Motor neuron (in vitro differentiated cells): ENCODE measurements at places on chromosomes 3 and 15. TPM values are rescaled to one million over a fixed set of nuclear protein-coding genes. Genes with fewer than 3 reads are reported as not detected.

Gene USP19
- 41.0 and 44.3 TPM in 2 replicates for total RNA-seq

DNA sequence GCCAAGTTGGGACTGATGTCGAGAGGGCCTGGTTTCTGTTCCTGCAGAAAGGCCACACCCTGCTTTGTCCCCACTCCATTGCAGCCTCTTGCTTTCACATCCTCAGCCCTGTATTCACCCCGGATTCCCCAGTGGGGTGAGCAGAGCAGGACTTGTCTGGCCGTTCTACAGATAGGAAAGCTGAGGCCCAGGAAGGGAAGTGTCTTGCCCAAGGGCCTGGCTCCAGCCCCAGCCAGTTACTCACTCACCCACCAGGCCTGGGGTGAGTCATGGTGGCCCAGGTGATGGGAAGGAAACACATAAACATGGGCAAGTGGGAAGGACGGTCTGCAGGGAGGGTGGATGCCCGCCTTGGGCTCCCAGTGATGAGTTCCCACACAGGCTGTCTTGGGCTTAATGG is 6.1 kb upstream of the DUSP7 start:
- ATAC-seq = peak; percentile 52

Gene ZMYND10
- 13.6 and 14.3 TPM in 2 replicates for total RNA-seq

- ATAC-seq = peak; percentile 67
These were observed 194.6 kb upstream of the TPM1 start for GRCh38 chr15:62847900-62848489.

- ATAC-seq = no peak
These were observed 34.9 kb downstream of the PIK3R4 start for GRCh38 chr3:130711565-130712324.

Gene ADGRG7
- total RNA-seq = 0.66 TPM in 1 of 2 replicates, not detected in the other

- peak; percentile 73 for ATAC-seq
These were observed 58.0 kb upstream of the HERC1 start for GRCh38 chr15:63891768-63892133.

- ATAC-seq = no peak
These were observed 247.2 kb downstream of the ZIC4 start for GRCh38 chr3:147159141-147159540.

- no peak for ATAC-seq
These were observed 90.0 kb upstream of the ICE2 start for GRCh38 chr15:60568914-60569391.

DNA sequence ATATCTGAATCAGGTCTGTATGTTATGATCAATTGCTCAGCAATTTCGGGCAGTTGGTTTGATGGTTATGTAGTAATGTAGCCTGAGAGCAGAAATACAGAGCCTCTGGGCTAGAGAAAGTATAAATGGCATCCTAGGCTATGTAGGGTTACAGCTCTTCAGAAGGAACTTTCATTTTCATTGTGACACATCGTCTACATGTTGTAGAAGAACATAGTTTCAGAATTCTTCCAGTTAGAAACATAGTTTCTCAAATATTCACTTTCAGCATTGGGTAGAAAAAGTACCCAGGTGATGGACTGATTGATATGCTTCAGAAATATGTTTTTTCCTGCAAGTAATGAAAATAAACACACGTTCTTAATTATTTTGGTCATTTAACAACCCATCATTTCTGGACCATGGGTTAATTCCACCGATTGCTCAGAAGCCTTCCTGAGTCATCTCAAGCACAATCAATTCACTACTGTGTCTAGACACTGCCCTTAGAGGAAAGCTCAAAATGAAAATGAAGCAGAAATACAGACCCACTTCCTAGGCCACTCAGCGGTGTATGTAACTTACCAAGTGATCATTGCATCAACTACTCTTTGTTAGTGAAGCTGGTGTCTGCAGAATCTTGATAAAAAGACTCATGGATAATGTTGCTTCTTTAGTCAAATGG is 88.8 kb upstream of the TSEN2 start:
- peak; percentile 65 for ATAC-seq

Gene TM4SF18
- 1.0 TPM in 1 of 2 replicates, not detected in the other for total RNA-seq

Gene MRPS22
- total RNA-seq = 49.8 and 53.4 TPM in 2 replicates

- ATAC-seq = no peak
These were observed 46.0 kb upstream of the CD47 start for GRCh38 chr3:108136561-108137459.

Gene GOLGA6A
- total RNA-seq = 0.31 and 2.2 TPM in 2 replicates

DNA sequence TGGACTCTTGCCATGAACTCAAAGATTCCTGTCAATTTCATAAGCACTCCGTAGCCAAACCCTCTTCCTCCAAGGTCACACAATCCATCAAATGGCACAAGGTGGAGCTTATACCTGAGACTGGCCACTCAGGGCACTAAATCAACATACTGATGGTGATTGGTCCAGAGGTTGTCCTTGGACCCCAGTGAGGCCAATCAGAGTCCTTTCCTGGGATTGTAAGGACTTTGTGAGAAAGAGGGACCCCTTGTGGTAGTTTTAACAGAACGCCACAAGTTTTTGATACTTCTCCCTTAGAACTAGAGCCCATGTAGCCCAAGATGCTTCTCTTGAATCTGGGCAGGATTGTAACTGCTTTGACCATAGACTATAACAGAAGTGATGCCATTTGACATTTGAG is 44.4 kb upstream of the LARS2 start:
- ATAC-seq = no peak

- peak; percentile 69 for ATAC-seq
These were observed 3.1 kb upstream of the FAM240A start for GRCh38 chr3:46609212-46609721.

- ATAC-seq = no peak
These were observed 13.6 kb downstream of the LACTB start for GRCh38 chr15:63135281-63135680.

Gene PARP6
- total RNA-seq = 90.2 and 92.5 TPM in 2 replicates

Gene FAM162A
- total RNA-seq = 11.3 and 12.2 TPM in 2 replicates

DNA sequence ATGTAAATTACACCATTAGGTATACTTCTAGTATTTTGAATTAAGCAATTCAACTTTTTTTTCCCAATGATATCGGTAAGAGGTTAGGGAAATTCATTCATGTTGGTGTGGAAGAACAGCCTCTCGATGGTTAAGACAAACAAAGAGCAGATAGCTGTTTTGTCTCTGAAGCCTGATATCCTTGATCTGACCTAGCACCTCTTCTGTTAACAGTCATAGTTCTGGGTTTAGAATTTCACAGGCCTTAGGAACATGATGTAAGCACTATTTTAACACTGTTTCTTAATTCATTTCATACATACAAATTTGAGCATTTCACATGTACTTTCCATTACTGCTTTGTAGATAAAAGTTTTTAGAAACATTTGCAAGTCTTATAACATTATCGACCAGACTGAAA is 367.5 kb upstream of the ZNF385D start:
- ATAC-seq = no peak

Gene FANCD2OS
- not detected in 2 replicates for total RNA-seq

- ATAC-seq = peak; percentile 44
These were observed 203.5 kb upstream of the LINGO1 start for GRCh38 chr15:77836121-77836692.

Gene PLSCR5
- total RNA-seq = not detected in 2 replicates

Gene CCDC14
- 52.1 and 53.5 TPM in 2 replicates for total RNA-seq

DNA sequence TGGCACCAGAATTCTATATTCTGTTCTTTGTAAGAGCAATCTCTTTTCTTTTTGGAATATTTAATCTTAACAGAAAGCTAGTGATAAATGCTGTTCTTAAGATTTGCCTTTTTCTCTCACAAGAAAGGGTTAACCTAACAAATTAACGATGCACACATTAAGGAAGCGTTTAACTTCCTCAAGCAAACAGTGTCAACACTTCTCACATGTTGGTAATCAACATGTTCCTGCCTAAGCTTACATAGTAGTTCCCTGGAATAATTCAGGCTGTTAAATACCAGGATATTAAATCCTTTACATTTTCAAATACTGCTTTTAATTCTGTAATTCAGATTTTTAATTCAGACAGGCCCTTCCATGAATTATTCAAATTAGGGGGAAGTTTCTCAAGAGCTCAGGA is 67.4 kb upstream of the RPL35A start:
- no peak for ATAC-seq

Gene GPR62
- total RNA-seq = 0.62 and 0.73 TPM in 2 replicates

GRCh38 chr15:33581032-33581431 is 270.3 kb downstream of the RYR3 start:
- peak; percentile 84 for ATAC-seq

GRCh38 chr15:55587321-55588069 is 650 bp downstream of the PYGO1 start:
- peak; percentile 28 for ATAC-seq

DNA sequence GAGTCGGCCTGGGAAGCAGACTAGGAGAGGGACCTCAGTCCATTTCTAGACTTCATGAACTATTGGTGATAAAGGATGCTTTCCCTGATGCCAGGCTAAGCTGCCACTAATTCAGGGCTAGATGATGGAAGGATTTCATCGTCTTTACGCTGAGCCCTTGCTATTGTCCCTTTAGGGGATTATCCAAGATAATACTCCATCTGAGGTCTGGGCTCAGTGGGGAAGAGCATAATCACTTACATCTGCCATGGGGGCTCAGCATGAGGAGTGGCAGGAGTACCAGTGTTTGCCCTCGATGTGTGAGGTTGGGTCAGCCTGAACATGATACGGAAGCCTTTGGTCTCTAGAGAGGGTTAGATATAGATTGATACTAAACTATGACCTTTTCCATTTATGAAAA is 47.3 kb downstream of the PTPRG start:
- ATAC-seq = no peak

GRCh38 chr3:195155570-195156241 is 115.3 kb downstream of the XXYLT1 start:
- no peak for ATAC-seq

GRCh38 chr3:183527428-183528379 is 27.8 kb downstream of the KLHL6 start:
- no peak for ATAC-seq

Gene CHL1
- 0.46 and 0.92 TPM in 2 replicates for total RNA-seq

GRCh38 chr3:172915911-172916514 is 165.5 kb downstream of the ECT2 start:
- ATAC-seq = no peak

DNA sequence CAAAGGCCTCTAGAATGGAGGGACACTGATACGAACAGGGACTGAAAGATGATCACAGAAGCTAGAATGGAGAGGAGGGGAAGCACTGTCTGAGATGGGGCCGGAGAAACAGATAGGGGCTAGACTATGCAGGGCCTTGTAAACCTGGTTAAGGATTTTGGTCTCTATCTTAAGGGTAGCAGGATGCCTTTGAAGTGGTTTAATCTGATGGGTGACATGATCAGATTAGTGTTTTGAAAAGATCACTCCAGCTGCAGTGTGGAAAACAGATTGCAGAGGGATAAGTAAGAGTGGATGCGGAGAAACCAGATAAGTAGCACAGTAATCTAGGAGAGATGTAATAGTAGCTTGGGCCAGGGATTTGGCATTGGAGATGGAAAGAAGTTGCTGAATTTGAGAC is 108.1 kb downstream of the RSRC1 start:
- ATAC-seq = no peak

Gene TM4SF1
- total RNA-seq = 18.4 and 25.2 TPM in 2 replicates

Gene CIB1
- 12.6 and 13.8 TPM in 2 replicates for total RNA-seq

DNA sequence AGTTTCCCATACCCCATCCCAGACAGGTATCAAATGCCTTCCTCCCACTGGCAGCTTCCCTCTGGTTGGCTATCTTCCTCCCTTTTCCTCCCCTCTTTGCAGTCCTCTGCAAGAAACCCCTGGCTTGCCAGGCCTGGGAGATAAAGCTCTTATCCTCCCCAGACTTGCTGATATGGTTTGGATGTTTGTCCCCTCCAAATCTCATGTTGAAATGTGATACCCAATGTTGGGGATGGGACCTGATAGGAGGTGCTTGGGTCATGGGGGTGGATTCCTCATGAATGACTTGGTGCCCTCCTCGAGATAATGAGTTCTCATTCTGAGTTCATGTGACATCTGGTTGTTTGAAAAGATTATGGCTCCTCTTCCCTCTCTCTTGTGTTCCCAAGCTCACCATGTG is 32.2 kb upstream of the SNRK start:
- ATAC-seq = no peak

DNA sequence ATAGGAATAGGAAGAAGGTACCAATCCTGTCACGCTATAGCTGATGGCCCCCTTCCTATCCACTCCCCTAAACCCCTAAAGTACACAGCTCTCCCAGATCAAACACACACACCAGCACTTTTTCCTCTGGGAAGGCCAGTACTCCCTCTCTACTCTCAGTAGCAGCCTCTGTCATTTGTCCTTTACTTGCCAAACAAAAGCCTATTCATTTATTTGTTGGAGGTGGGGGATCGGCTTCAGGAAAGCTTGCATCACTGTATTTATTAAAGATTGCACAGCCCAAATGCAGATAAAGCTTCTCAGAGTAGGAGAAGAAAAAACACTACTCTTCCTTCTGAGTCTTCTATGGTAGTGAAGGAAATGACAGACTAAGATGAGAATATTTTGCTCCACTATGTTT is 429.7 kb upstream of the RASGRP1 start:
- ATAC-seq = no peak

Gene SLC6A20
- total RNA-seq = 0.35 and 0.64 TPM in 2 replicates

Gene MUC4
- total RNA-seq = 0.15 TPM in 1 of 2 replicates, not detected in the other

DNA sequence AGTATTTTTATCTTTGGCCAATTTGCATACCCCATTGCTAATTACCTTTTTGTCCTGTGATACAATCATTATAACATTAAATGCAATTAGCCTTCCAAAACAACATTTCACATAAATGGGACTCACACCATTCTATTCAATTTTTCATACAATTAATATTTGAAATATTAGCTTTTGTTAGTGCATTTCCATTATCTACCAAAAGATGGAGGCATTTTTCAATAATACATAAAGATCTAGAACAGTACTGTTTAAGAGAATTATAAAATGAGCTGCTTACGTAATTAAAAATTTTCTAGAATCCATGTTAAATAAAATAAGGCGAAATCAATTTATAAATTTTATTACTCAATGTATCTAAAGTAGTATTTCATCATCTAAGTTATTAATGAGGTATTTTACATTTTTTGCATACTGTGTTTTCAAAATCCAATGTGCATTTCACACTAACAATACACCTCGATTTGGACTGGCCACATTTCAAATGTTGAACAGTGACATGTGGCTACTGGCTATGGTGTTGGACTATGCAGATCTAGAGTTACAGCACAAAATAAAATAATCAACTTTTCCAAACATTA is 74.3 kb downstream of the TJP1 start:
- ATAC-seq = no peak

DNA sequence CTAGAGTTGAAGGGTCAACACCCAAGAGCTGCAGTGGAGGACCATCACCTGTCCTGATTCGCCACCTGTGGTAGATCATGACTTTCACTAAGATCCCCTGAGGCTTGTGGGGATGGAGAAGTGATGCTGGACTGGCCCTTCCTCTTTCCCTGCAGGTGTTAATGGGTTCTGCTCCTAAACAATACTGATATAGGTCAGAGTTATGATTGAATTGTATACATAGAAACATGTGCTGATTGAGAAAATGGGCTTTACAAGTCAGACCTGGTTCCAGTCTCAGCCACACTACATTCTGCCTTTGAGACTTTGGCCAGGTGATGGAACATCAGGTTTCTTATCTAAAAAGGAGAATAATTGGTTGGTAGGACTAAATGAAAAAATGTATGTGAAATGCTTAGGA is 418.9 kb upstream of the TPRG1 start:
- ATAC-seq = no peak

- ATAC-seq = peak; percentile 96
These were observed 49.0 kb downstream of the KY start for GRCh38 chr3:134601539-134602439.

Gene CHRM5
- 0.29 and 0.32 TPM in 2 replicates for total RNA-seq

- no peak for ATAC-seq
These were observed 145.4 kb downstream of the KLHL25 start for GRCh38 chr15:85649372-85649771.

Gene CAMK2N2
- total RNA-seq = 6.4 and 8.6 TPM in 2 replicates

- ATAC-seq = no peak
These were observed 3.6 kb downstream of the POU1F1 start for GRCh38 chr3:87272718-87273341.
